ENCODE measurements at places on chromosomes 7 and 10.
A peak's percentile ranks its signal among the peaks of the same experiment; 100 is the strongest.

GRCh38 chr10:14485986-14486385 is 155.3 kb upstream of the FRMD4A start:
- no peak for DNase-seq

GRCh38 chr7:150343225-150343624 is 1.8 kb upstream of the RARRES2 start:
- DNase-seq: no peak

GRCh38 chr7:38006559-38006958 is 86.1 kb downstream of the EPDR1 start:
- DNase-seq: no peak

GRCh38 chr10:130714742-130715467 is 578.7 kb downstream of the GLRX3 start:
- DNase-seq: no peak

- DNase-seq: no peak
Observed at GRCh38 chr7:127287133-127287532, 34.4 kb upstream of the GRM8 start.

GRCh38 chr7:44188480-44189225 is 586 bp downstream of the GCK start:
- no peak for DNase-seq

DNA sequence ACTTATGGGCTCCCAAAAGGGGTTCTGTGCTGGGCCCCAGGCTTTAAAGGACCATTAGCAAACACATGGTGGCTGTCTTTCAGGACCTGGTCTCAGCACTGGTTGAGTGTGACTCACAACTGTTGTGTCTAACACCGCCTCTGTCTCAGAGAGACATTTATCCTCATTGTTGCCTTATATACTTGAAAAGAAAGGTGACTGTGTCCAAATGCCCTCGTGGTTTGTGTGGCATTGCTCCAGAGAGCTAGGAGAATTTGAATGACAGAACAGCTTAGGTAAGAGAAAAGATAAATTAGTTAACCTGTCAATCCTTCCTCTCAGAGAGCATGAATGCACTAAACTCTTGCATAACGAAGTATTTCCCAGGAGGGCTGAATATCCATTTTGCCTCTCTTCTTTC is 14.5 kb upstream of the FAM13C start:
- DNase-seq: no peak

- DNase-seq: no peak
Observed at GRCh38 chr7:155298288-155298833, 683 bp downstream of the INSIG1 start.

DNA sequence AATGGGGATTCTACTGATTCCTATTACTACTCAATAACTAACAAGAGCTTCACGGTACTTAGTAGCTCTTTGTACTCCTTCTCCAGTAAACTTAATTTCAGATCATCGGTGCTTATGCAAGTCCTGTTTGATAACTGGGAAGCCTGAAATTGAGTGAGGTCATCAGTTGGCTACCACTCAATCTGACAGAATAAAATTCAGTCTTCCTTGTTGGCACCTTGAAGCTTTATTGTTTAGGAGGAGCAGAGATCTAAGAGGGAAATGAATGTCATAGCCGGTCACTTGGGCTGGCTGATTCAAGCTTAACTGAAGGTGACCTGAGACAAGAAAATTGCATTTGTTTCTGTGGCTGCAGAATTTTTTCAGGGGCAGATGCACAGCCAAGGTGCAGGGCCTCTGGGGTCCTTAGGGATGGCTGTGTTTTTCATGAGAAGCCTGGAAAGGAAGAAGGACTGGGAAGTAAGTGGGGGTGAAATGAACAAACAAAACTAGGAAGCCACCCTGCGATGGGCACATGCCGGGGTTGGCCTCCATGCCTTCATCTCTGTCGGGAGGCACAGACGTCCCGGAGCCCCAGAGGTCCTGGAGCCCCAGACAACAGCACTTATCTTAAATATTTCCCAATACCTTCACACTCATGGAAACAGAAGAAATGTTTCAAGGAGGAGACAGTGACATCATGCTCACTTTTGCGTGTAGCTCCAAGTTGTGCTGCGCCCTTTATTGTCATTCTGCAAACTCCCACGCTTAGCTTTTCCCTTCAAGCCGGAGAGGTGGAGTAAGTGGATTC is 85.0 kb upstream of the KIF5B start:
- no peak for DNase-seq

DNA sequence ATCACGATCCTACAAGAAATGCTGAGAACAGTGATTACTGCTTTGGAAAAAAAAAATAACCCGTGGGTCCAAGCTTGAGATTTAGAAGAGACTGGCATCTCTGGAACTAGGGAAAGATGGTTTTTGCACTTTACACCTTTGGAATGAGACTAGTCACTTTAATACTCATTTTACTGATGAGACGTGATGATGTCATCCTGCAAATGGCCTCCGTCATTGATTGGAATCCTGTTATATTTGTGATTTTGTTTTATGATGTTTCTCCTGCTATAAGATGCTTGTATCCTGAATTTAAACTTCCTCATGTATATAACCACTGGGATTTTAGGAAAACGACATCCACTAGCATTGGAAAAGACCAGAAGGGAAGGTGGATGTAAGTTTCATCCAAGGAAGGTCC is 361.3 kb upstream of the AOAH start:
- DNase-seq: no peak

DNA sequence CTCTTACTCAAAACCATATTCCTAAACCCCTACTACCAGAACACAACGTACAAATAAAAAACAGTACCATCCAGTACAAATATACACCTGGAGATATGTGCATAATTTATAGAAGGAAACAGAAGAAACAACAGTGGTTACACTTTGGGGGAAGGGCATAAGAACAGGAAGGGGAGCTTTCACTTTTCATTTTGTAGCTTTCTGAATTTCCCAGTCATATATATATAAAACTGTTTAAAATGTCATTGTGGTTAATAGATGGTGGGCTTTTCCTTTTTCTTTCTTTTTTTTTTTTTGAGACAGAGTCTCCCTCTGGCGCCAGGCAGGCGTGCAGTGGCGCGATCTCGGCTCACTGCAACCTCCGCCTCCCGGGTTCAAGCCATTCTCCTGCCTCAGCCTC is 47.2 kb downstream of the MALSU1 start:
- DNase-seq: no peak

DNA sequence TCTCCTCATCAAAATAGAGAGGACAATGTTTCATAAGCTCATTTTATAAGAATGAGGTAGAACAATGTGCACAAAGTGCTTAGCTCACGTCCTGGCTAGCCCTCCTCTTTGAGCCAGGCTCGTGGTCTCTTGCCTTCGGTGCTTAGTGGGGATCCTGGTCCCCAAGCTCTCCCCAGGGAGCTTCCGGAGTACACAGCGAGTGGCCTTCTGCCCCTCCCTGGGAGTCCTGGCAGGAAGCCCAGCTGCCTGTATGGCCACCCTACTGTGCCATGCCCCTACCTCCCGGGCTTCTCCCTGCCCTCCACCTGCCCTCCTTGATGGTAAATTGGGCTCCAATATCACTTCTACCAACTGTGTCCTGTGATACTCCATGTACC is 868 bp downstream of the MYO1G start:
- no peak for DNase-seq

GRCh38 chr10:113179265-113179664 is 229.2 kb downstream of the TCF7L2 start:
- DNase-seq: no peak

DNA sequence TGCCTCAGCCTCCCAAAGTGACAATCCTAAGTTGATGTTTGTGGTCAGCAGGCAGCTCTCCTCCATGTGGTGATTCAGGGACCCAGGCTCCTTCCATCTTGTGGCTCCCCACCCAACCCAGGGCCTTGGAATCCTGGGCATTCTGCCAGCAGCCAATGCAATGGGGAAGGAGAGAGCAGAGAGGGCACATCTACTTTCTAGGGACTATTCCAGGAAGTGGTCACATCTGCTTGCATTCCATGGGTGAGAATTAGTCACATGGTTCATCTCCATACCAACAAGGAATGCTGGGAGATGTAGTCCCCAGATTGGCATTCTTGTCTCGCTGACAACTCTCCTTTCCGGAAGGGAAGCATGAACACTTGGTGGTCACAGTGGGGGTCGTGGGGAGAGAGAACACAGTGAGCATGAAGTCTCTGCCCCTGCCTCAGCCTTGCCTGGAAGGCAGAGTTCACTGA is 9.9 kb upstream of the SRRM3 start:
- peak; percentile 48 for DNase-seq

GRCh38 chr7:130877991-130878305 is 143.9 kb upstream of the KLF14 start:
- DNase-seq: no peak

DNA sequence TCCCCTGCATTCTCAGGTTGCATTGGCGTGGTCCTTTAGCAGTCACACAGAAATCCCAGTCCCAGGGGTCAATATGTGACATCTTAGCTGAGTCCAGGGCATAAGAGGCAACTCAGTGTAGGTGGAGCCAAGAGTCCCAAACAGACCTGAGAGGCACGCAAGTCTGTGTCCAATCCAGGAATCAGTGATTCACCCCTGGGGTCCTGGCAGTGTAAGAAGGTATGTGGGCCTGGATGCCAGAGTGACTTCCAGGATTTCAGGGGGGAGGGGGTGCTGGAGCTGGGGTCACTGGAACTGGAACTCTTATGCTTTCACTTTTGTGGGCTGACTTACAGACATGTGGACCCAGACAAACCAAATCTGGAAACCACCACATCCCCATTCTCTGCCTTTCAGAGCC is 26.8 kb downstream of the FRMPD2 start:
- no peak for DNase-seq

DNA sequence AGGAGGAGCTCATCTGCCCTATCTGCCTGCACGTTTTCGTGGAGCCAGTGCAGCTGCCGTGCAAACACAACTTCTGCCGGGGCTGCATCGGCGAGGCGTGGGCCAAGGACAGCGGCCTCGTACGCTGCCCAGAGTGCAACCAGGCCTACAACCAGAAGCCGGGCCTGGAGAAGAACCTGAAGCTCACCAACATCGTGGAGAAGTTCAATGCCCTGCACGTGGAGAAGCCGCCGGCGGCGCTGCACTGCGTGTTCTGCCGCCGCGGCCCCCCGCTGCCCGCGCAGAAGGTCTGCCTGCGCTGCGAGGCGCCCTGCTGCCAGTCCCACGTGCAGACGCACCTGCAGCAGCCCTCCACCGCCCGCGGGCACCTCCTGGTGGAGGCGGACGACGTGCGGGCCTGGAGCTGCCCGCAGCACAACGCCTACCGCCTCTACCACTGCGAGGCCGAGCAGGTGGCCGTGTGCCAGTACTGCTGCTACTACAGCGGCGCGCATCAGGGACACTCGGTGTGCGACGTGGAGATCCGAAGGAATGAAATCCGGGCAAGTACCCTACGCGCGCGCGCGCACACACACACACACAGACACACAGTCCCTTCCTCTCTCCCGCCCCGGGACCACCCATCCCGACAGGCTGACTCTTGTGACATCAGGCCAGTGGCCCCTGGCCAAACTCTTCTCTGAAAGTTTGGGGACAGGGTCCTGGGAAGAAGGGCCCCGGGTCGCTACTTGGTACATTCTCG is 538 bp downstream of the TRIM8 start:
- peak; percentile 65 for DNase-seq

DNA sequence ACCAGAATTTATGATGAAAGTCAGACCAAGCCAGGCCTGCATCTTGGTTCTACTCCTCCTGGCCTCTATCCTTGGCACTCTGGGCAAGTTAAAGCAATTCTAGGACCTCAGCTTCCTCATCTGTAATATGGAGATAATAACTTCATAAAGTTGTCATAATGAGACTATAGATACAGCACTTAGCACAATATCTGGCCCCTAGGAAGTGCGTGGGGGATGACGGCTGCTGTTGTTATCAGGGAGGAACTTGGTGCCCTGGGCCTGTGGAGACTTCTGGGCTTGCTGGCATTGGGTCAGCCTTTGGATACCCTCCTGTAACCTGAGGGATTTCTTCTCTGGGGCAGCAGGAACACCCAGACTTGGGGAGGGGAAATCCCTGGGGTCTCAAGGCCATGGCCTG is 27.6 kb downstream of the PFKFB3 start:
- DNase-seq: no peak

DNA sequence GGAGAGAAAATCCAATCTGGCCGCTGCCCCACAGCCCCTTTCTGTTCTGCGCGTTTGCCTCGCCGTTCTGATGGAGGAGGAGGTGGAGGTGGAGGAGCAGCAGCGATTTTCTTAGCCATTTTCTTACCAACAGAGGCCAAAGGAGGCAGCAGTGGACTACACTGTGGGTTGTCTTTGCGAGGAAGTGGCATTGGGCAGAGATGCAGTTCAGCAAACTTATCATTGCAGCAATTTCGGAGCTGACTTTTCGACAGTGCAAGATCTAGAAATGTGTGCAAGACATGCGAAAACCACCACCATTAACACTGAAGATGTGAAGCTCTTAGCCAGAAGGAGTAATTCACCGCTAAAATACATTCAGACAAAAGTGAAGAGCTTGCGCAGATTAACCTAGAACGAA is 1.9 kb upstream of the ARL4A start:
- no peak for DNase-seq

GRCh38 chr10:129023082-129023481 is 444.0 kb upstream of the MGMT start:
- DNase-seq: no peak

- no peak for DNase-seq
Observed at GRCh38 chr7:135717693-135718092, 10.3 kb downstream of the SLC13A4 start.

GRCh38 chr10:124238367-124238766 is 145.0 kb upstream of the CHST15 start:
- no peak for DNase-seq

DNA sequence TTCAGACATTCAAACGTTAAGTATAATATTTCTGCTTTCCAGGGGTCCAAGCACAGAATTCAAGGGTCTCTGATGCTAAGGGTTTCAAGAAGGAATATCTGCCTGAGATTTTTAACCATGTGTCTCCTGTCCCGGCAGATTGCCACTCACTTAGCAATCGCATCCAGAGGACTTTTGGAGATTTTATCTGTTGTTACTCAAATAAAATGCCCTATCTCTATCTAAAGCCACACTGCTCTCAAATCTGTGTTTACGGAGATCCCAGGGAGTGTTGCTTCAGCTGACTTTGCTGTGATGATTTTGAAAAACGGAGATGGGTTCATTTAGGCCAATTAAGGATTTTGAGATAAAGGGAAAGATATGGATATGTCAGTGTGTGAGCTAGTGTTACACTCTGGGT is 359.9 kb downstream of the DGKB start:
- DNase-seq: no peak

DNA sequence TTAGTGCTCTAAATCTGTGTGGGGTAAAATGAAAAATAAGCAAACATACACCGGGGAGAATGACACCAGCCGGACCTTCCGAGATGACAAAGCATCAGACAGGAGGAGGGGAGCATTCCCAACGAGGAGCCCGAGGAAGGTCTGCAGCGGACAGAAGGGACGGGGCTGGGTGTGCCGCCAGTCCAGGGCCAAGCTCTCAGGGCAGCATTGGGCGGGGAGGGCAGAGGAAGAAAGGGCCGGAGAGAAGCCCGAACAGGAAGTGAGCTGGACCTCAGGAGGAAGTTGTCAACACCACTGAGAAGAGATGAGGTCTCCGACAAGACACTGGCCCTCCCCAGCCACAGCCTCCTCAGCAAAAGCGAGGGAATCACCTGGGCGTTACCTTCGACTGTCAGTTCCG is 182.6 kb upstream of the RNF32 start:
- DNase-seq: no peak

- DNase-seq: peak; percentile 49
Observed at GRCh38 chr7:44477063-44477830, 13.2 kb downstream of the NUDCD3 start.

All from SW 1271 (cell line).